ENCODE measurements at places on chromosomes 1 and 21.

DNA sequence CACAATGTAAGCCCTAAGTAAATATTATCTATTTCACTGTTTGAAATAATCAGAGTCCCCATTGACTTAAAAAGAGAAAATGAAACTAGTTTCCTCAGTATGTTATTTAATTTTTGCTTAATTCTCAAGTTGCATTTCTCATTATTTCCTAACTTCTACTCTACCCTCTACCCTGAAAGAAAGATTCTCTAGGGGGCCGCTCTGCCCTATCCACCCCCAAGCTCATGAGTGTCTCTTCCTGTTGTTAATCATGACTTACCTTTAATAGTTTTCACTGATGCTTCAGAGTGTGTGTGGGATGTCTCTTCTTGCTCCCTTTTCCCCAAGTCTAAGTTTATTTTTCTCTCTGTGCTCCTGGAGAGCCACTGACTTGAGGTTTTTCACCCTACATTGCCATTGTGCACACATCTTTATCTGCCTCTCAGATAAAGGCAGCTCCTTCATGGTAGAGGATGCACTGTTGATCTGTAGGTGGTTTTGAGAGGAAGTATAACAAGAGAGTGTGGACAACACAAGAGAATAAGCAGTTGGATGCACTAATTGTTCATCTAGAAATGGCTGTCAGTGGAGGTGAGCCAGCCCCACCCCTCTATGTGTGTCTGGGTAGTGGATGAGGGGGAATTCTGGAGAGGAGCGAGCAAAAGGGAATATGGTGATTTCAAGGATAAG is 261.7 kb downstream of the CHRM3 start:
- no peak for DNase-seq

GRCh38 chr1:31866450-31867032 is 50.7 kb upstream of the SPOCD1 start:
- no peak for DNase-seq

DNA sequence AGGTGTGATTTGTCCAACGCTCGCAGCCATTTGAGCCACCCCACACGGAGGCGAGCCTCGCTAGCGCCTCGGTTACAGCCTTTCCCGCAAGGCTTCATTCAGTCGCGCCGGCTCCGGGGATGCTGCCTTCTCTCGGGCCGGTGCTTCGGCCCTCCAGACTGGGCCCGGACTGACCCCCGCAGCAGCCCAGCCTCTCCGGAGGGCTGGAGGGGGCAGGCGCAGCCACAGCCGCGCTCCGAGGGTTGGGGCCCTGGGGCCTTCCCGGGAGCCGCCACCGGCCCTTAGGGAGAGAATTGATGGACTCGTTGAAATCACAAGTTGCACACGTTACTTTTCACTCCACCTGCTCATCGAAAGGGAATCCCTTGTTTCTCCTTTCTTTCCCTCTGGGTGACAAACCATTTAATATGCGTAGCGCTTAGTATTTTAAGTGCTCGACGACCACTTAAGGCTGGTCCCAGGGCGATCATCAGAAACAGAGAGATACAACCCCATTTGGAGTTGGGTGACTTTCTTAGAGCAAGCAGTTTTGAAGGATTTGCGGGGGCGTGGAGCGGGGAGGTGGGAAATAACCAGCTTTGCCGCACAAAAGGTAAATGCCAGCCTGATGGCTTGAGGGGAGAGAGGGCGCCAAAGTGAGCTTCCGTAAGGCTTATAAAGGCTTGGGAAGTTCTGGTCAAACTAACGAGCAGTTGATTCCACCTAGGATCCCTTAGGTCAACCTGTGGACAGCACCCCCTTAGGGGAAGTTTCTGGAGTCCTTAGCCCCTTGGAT is 24.6 kb upstream of the ENAH start:
- DNase-seq = no peak

DNA sequence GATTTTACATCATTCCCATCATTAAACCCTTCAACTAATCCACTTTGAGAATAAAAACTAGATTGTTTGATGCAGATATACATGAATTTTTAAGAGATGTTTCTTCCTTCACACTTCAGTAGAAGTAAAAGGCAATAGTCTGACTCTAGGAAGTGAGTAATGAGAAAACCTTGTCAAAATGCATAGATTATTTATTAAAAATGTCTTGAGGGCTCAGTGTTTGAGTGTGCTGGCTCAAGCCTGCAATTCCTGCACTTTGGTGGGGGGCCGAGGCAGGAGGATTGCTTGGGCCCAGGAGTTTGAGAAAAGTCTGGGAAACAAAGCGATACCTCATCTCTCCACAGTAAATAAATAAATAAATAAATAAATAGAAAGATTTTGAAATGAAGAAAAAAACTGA is 177.1 kb downstream of the NEGR1 start:
- DNase-seq = no peak

DNA sequence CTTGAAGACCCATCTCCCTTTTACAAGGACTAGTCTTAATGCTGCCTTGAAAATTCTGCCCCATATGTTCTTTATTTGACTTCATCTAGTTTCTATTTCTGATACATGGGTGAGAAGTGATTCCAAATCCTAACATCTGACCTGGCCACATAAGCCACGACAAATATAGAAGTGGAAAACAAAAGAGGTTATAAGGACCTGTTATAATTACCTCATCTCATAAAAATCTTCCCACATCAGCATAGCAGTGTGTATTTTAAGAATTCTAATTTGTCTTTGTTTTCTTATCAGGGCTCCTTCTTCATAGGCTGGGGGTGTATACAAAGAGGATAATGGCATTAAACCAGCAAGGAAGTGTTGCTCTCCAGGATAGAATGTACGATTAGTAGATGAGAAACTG is 1007.4 kb downstream of the TTLL7 start:
- no peak for DNase-seq

GRCh38 chr1:171597203-171597602 is 24.8 kb upstream of the MYOCOS start:
- no peak for DNase-seq

DNA sequence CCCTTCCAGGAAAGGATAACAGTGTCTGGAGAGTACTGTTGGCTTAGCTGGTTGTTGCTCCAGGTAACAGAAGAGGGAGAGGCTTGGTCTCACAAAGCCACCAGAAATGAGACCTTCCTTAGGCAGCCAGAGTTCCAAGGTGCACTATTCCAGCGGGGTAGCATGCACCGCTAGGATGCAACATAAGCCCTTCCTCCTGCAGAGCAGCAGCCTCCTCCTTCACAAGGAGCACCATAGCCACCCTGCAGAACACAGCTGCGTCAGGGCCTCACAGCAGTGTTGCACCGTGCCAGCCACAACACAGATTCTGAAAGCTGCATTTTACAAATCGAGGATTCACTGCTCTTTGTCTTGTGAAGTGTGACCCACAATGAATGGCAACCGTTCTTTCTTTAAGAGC is 142.0 kb downstream of the CLIC6 start:
- no peak for DNase-seq

DNA sequence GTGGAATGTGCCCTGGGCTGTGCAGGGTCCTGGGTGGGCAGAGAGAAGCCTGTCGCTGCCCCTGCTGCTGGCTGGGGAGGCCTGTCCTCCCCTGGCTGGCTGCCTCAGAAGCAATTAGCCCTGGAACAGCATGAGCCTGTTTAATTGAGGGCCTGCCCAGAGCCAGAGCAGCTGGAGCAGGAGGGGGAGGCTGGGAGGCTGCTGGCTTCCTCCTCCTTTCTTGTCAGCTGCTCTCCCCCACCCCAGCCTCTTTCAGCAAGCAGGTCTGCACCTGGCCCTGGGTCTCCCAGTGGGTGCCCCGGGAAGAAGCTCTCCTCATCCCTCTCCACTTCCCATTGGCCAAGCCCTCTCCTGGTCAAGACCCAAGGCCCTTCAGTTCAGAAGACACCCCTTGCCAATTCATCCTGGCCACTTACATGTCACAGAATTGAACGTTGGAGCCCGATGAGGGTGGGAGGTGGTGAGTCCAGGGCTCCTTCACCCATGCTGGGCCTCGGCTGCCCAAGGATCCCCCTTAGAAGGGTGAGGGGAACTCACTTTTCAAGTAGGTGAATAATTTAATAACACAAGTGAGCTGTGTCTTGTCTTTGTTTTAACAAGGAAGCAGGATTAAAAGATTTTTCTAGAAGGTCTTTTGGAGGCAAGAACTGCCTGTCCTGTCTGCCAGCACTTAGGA is 13.2 kb downstream of the AMPD2 start:
- DNase-seq = no peak

- DNase-seq = no peak
Observed at GRCh38 chr1:5903680-5904079, 88.5 kb downstream of the NPHP4 start.

DNA sequence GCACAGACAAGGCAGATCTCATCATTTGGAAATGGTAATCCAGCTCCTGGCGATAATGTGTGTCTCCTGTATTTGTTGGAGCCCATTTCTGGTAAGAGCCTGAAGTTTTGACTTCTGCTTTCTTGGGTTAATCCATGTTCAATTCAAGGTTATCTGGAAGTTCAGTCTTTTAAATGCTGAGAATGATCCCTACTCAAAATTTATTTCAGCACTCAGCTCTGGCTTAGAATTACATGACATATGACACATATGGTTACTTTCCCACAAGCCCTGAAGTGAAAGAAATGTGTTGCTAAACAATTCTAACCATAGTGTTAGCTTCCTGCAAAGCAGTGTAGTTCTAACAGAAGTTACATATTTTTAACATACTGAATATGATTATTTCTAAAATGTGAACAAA is 2.7 kb downstream of the PTGFR start:
- DNase-seq = no peak

- no peak for DNase-seq
Observed at GRCh38 chr1:62924983-62925790, 141.3 kb downstream of the ATG4C start.

- no peak for DNase-seq
Observed at GRCh38 chr1:96400089-96400488, 321.5 kb upstream of the PTBP2 start.

GRCh38 chr1:187032982-187033692 is 204.4 kb downstream of the PLA2G4A start:
- DNase-seq = no peak

DNA sequence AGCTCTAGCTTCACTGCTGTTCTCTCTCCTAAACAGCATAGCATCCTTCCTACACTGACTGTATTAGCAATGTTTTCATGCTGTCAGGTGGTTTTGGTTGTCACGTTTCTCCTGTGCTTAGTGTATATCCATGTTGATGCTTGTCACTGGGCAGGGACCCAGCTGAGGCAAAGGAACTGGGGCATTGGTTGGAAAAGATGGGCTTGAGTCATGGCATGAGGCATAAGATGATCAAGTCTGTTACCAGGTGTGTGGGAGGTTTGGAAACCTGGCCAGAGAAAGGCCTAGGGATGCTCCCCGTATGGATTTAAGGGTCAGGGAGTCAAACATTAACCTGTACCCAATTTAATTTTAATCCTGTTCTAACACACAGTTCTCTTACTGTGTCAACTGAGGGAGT is 69.6 kb downstream of the OSBPL9 start:
- no peak for DNase-seq

- DNase-seq = no peak
Observed at GRCh38 chr1:15158506-15159165, 5.1 kb downstream of the TMEM51 start.

- DNase-seq = no peak
Observed at GRCh38 chr1:223772771-223773160, 60.4 kb downstream of the CAPN2 start.

DNA sequence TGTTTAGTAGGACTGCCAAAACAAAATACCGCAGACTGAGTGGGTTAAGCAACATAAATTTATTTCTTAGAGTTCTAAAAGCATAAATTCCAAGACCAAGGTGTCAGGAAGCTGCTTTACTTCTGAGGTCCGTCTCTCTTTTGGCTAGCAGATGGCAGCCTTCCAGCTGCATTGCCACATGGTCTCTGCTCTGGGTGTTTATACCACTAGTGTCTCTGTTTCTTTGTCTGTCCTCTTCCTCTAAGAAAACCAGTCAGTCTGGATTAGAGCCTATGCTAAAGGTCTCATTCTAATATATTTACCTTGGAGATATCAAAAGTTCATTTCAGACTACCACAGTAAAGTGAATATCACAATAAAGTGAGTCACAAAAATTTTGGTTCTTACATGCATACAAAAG is 519.8 kb downstream of the COL11A1 start:
- DNase-seq = no peak

DNA sequence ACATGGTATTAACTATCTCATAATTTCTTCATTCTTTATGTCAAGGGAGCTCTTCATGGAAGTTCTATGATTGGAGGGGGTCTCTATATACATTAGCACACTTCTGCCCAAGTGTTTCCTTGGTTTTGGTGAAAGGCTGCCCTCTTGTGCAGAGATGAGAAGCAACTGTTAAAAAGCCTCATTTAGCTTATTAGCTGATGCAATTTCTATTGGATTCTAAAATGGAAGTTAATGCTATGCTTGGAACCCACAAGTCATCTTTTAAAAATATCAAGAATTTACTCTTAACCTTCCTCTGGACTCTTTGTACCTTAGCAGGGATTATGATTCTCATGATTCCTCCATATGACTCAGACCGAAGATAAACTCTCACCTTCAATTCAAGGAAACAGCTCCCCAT is 328.9 kb downstream of the PTBP2 start:
- DNase-seq = no peak

GRCh38 chr21:43808367-43808766 is 19.0 kb downstream of the RRP1 start:
- no peak for DNase-seq

DNA sequence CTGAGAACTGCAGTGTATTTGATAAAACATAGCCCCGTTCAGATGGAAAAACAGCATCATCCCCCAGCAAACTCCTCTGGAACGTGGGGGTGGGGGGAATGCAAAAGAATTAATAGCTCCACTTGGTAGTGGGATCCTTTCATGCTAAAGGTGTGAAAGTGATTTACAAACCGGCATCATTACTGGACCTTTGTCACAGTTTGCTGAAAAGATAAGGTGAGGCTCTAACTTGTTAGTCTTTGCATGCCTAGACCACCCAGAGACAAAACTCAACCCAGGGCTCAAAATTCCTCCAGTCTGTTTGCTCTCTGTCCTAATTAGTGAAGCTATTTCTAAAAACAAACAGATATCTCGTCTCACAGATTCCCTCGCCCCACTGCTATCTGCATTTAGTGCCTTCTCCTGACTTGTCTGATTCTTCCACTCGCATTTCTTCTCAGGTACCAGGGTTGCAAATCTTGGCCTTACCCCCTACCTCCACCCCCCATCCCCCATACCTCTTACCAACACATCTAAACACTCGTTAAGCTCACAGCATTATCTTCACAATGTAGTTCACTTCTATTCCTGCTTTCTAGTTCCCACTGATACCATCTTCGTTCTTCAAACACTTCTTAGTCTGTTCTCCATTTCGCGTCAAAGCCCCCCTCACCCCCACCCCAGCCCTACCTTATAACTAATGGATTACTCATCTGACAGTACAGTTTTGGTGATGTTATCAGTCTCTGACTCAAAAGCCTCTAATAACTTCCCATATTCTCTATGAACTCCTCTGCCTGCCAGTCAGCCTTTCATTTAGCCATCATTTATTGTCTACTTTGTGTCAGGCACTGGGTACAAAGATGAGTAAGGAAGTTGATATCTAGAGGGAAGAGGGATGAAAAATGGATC is 11.8 kb downstream of the IER5 start:
- DNase-seq = no peak

GRCh38 chr1:15523104-15524020 is 653 bp downstream of the CASP9 start:
- no peak for DNase-seq

All from stimulated activated CD4-positive, alpha-beta T cell treated with anti-CD3 and anti-CD28 coated beads, Interleukin-1b, Interleukin-23, amount 100 ng/mL, for 24 hours (primary cell).